IPS DF 19.7 (cell line): ENCODE measurements at places on chromosomes 4 and X.

DNA sequence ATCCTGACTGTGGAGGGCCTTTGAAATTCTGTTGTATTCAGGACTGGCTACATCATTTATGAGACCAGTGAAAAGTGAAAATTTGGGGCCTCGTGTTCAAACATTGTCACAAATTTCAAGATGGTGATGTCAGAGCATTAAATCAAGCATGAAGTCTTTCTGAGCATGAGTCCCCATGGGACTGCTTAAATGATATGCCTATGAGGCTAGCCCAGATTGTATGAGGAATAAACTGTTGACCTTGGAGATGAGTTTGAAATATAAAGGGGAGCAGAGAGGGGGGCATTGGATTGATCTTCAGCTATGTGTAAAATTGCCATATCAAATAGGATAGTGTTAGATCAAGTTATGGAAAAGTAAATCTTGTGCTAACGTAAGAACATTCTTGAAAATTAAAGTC lies 230.0 kb downstream of the SPANXN3 start:
- DNase-seq = no peak

GRCh38 chr4:82839624-82840023 lies 41.0 kb upstream of the SCD5 start:
- DNase-seq = no peak

DNA sequence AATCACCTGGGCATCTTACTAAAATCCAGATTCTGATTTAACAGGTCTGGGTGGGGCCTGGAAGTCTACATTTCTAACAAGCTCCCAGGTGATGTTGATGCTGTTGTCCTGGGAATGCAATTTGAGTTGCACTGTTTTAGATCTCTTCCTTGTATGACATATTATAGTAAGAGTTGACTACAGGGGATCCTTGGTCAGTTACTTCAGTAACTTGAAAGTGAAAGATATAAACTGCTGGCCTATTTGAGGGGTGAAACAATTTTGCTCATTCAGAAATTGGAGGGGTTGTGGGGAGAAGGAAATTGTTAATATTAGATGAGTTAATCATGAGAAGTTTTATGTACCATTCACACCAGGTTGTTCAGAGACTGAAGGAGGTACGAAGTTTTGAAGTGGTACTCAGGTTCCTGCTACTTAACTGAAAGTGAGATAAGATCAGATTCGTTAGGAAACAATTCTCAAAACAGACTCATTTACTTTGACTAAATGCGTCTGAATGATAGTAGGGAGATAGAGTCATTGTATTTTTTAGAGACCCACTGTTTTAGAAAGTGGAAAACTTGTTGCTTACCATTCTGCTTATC lies 12.5 kb downstream of the SH2D1A start:
- DNase-seq = no peak

- no peak for DNase-seq
Measured at GRCh38 chr4:56575820-56576429, 70.3 kb downstream of the ARL9 start.

- DNase-seq = no peak
Measured at GRCh38 chr4:135277980-135278315, 1076.4 kb upstream of the PABPC4L start.

DNA sequence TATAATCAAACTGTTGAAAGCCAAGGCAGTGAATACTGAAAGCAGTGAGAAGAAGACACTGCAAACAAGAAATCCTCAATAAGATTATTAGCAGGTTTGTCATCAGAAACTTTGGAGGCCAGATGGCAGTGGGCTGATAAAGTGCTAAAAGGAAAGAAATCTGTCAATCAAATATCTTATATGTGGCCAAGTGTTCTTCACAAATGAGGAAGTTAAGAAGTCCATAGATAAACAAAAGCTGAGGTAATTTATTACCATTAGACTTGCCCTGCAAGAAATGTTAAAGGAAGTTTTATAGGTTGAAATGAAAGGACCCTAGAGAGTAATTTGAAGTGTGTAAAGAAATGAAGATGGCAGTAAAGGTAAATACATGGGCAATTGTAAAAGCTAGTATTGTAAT lies 586.6 kb downstream of the RAPGEF2 start:
- DNase-seq = no peak

- no peak for DNase-seq
Measured at GRCh38 chr4:76200771-76201231, 12.8 kb downstream of the SCARB2 start.

- DNase-seq = no peak
Measured at GRCh38 chrX:76538860-76539259, 111.3 kb downstream of the MAGEE1 start.

DNA sequence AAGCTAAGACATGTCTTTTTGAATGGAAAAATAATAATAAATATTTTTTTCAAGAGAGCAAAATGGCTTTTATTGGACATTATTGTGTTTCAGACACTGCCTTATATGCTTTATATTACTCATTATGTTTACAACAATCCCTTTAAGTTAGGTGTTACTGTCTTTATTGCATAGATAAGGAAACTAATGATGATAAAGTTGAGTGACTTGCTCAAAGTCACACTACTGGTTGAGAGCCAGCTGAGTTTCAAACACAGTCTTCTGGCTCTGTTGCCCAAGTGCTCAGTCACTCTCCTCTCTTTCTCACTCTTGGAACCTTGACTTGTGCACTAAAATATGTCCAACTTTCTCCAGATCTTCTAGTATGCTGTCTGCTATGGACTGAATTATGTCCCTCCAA lies 71.5 kb upstream of the SLC39A8 start:
- no peak for DNase-seq

GRCh38 chr4:187606581-187606980 lies 389.0 kb upstream of the ZFP42 start:
- DNase-seq = peak; percentile 45

- no peak for DNase-seq
Measured at GRCh38 chrX:47218280-47218919, at the start of gene CDK16. Gene CDK16 (plus strand): TSS chrX:47218681. CDS start chrX:47223558, 4,877 bp downstream.

GRCh38 chr4:154332681-154333421 lies 158.7 kb downstream of the DCHS2 start:
- DNase-seq = no peak

- DNase-seq = no peak
Measured at GRCh38 chrX:86845101-86845500, 672.5 kb upstream of the KLHL4 start.

DNA sequence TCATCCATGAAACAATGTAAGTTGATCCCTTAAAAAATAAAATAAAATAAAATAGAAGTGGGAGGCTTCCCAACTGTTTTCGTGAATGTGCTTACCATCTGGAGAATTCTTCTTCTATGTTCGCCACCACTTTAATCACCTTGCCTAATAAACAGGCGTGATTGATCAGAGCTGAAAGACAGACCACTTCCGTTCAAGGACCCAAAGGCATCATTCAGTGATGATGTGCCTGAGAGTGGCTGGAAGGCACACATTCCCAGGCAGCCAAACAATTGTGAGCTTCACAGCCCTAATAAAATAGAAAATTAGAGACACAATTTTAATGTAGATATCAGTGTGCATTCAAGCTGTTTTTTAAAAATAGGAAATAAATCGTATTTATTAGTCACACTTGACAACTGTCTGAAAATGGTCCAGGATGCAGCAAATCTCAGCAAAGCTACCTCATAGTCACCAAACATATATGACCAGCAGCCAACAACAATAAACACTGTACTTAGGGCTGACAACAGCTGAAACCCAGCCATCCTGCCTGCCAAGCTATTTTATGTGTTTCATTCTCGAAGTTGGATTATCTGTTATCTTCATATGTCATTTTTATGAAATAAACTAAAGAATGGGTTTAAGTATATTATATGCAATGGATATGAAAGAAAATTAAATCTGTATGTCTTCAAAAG lies 163.2 kb upstream of the FAM9B start:
- DNase-seq = no peak

DNA sequence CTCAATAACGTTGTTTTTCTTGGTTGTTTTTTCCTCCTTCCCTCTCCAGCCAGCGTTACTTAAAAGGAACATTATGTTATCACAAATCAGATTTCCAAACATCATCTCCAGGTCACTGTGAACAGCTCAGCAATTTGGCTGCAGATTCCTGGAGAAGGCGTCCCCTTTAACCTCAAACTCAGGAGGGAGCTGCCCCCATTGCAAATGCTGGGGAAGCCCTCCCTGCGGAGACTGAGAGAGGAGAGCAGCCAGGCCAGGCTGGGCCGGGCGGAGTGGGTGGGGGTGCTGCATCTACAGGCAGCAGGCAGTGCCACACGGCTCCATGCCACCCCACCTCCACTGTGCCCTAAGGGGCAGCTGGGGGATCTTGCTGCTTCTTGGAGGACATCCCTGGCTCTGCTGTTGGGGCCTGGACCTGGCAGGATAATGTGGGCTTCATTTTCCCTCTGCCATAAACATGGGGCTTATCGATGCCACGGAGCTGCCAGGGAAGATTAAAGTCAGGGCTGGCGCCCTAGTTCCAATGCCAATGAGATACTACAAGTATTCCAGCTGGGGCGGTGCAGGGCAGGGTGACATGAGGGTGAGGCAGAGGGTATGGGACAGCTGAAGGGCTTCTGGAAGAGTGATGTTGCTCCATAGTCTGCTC lies 148.8 kb downstream of the PJA1 start:
- DNase-seq = no peak

DNA sequence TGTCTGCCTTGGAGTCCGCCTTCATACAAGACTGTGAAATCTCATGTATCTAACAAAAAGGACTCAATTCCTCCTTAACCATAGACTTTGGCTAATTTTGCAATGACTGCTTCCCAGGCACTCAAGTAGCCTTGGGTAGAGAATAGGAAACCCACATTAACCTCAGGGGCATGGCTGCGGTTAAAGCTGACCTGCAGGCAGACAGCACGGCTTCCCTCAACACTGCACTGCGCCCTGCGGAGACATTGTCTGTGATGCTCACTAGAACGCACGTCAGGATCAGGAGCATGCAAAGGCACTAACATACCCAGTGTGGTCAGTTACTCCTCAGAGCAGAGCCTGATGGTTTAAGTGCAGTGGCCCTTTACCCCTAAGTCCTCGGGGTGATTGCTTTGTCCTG lies 10.3 kb upstream of the GPR143 start:
- no peak for DNase-seq

DNA sequence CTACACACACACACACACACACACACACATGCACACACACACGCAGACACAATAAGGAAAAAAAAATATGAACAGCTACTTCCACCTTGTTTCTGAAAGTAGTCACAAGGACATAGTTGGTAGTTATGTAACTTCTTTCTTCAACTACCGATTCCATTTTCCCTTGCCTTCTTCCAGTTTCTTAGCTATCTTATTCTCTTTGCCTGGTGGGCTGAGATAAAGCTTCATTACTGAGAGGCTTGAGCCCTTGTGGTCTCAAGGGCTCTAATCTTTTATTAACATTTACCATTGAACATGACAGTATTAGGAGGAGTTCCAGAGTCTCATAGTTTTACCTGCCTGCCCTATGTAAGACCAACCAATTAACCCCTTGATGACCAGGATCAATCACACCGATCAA lies 8.9 kb upstream of the SMIM10 start:
- DNase-seq = no peak

GRCh38 chrX:38275615-38276014 lies 51.7 kb downstream of the RPGR start:
- no peak for DNase-seq

GRCh38 chr4:107155366-107155765 lies 119.3 kb upstream of the DKK2 start:
- DNase-seq = no peak

DNA sequence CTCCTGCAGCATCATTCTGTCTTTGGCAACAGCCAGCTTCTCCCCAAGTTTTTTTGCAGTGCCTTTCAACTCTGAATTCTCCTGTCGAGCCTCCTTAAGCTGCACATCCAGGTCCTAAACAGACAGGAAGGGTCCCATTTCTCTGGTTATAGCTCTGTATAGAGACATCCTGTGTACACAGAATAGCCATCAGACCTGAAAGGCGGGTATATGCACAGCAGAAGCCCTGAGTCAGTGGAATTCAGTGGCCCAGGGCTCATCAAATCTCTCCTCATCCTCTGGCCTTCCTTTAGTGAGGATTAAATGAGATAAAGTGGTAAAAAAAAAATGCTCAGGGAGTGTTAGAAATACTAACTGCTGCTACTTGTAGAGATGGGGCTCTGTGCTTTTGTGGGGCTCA lies 73.8 kb downstream of the FAM184B start:
- DNase-seq = no peak

DNA sequence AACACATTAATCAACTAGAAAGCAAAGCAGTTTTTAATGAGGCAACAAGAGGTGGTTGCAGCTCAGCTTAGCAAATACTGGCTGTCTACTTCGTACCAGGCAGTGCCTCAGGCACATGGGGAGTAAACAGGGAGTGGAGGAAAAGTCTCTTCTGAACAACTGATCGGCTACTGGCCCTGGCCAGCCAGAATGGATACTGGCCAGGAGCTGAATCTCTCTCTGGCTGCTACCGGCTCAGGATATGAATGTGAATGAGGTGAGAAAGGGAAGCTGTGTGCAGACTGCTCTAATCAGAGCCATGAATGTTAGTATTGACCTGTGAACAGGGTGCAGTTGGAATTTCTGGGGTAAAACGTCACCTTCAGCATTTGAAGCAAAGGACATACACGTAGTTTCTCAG lies 77.3 kb downstream of the STK32B start:
- DNase-seq = no peak

DNA sequence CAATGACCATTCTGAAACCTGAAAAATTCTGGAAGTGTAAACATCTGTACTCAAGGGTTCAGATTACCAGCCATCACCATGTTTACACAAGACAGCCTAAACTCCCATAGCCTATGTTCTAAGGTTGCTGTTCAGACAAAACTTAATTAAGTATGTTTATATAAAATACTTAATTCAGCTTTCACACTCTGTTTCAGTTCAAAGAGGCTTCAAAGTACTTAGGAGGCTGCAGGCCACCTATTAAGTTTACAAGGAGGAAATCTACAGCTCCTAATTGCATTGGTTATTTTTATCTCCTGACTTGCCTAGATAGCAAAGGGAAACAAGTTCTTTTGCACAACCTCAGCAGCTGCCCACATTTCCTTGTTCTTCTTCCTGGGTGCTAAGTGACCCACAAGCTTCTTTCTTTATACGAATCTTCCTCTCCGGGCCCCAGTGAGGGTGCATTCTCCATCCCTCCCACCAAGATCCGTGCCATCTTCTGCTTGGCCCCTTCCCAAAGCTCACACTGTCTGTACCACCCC lies 2.0 kb downstream of the GAK start:
- no peak for DNase-seq

GRCh38 chrX:11287505-11287904 lies 5.7 kb upstream of the AMELX start:
- DNase-seq = no peak

- DNase-seq = no peak
Measured at GRCh38 chr4:171651071-171651470, 162.1 kb upstream of the GALNTL6 start.

- no peak for DNase-seq
Measured at GRCh38 chrX:3697701-3698279, 15.7 kb downstream of the PRKX start.

- DNase-seq = no peak
Measured at GRCh38 chrX:68419975-68420374, 13.3 kb downstream of the OPHN1 start.

- DNase-seq = no peak
Measured at GRCh38 chr4:111952688-111953087, 192.6 kb upstream of the FAM241A start.
